Renal cortex interstitium (tissue), 15 donors: ENCODE measurements at places on chromosomes 6 and 20.

DNA sequence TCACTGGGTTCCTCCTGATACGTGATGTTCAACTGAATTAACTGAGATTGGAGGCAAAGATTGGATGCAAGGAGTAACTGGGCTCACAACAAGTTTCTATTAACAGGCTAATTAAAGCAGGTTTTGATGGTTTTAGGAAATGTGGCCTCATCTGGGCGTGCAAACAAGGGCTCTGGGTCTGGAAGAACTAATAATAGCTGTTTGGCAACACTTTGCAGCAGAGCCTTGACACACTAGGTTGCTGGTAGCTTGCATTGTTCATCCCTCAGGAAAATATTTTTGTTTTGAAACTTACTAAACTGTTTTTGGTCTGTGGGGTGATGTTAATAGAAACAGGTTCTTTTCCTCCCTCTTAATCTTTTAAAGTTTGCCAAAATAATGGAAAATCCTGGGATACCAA, 117.2 kb upstream of the CD93 start:
- DNase-seq: no peak

GRCh38 chr6:52087498-52087999, at the start of gene PKHD1:
Gene PKHD1 (minus strand): TSS chr6:52087613. CDS start chr6:52084933, 2,680 bp downstream.
- DNase-seq: peak; percentile 83

GRCh38 chr6:149473080-149474052, 11.4 kb downstream of the ZC3H12D start:
- no peak for DNase-seq

DNA sequence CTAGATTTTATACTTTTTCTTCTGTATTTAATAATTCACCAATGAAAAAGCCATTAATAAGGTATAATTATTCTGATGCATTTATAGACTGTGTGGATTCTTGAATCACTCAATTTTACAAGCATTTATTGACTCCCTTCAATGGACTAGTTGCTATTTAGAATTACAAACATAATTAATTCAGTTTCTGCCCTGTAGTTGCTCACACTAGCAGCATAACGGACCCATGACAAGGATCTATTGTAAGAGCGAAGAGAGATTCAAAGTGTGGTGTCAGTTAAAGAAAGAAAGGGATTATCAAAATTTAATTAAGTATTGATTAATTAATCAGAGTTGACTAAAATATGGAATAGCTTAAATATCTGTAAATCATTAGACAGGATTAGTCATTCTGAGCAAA, 602.6 kb upstream of the PTCHD4 start:
- DNase-seq: no peak

- no peak for DNase-seq
Observed at GRCh38 chr20:3690413-3690812, 8.6 kb upstream of the ADAM33 start.

GRCh38 chr6:1477432-1478090, 88.2 kb downstream of the FOXF2 start:
- no peak for DNase-seq

GRCh38 chr20:10939331-10939941, 265.6 kb upstream of the JAG1 start:
- no peak for DNase-seq

- DNase-seq: no peak
Observed at GRCh38 chr6:135145063-135145800, 35.9 kb upstream of the MYB start.

- no peak for DNase-seq
Observed at GRCh38 chr6:63839485-63839884, 203.9 kb downstream of the PHF3 start.

- no peak for DNase-seq
Observed at GRCh38 chr6:51289041-51289440, 470.4 kb downstream of the TFAP2B start.

DNA sequence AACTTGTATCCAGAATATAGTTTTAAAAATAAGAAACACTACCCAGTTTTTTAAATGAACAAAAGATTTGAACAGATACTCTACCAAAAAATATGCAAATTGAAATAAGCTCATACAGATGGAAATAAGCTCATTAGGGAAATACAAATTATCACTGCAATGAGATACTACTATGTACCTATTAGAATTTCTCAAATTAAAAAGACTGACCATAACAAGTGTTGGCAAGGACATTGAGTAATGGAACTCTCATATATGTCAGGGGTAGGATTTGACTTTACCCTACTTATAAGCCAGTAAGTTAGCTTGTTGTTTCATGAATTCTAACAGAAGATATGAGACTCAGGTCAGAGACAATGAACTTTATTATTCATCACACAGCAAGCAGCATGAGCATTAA, 9.6 kb upstream of the ASIP start:
- no peak for DNase-seq

- no peak for DNase-seq
Observed at GRCh38 chr20:36642136-36642535, 3.9 kb downstream of the SLA2 start.

GRCh38 chr20:8242827-8243724, 111.0 kb downstream of the PLCB1 start:
- DNase-seq: no peak

DNA sequence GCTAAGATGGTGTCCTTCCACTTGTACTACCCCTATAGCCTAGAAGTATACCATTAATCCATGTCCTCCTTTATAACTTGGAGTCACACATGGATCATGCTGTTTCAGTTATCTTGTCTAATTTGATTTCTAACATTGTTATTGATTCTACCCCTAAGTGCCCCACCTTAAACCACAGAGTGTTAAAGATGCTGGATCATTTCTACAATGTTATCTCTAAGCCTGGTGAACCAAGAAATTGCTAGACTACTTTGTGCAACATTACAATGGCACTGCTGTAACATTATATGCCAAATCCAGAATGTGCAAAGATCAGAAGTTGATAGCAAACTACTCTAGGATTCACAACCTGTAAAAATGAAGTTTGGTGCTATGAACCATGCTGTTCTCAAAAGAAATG, 1.7 kb downstream of the CGA start:
- no peak for DNase-seq

GRCh38 chr6:13724182-13724581, 12.5 kb upstream of the RANBP9 start:
- no peak for DNase-seq

DNA sequence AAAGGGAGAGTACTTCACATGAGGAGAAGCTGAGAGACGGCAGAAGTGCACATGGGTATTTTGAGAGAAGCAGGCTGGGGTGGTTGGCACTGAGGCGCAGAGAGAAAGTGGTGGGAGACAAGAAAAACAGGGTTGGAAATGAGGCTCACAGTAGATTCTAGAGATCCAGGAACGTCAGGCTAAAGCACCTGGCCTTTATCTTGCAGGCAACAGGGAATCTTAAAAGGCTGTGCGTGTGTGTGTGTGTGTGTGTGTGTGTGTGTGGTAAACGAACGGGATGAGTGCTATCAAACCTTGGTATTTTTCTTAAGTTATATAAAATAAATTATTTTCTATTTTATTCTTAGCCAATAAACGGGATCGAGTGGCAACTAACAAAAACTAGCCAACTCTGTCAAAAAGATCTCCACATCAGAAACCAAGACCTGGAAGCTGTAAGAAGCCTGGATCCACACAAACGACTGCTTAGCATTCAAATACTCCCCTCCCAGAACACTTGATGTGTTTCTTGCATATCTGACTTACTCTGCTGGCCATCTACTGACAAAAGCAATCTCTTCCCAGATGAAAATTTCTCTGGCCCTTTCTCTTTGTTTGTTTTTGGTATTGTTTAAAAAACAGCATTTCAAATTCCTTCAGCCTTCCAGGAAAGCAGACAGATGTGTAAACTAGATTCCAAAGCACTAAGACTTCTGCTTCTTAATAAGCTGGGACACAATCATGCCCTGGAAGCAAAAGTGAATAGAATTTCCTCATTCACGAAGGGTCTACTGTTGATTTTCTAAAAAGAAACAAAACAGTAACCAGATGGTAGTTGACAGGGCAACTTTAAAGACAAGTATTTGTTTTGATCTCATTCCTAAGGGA, 44.8 kb upstream of the FABP7 start:
- no peak for DNase-seq

GRCh38 chr6:9564021-9564420, 850.9 kb downstream of the TFAP2A start:
- DNase-seq: no peak

GRCh38 chr20:51190783-51191180, 167.9 kb upstream of the KCNG1 start:
- peak; percentile 56 for DNase-seq

GRCh38 chr6:122953766-122954165, 42.3 kb upstream of the CLVS2 start:
- no peak for DNase-seq

DNA sequence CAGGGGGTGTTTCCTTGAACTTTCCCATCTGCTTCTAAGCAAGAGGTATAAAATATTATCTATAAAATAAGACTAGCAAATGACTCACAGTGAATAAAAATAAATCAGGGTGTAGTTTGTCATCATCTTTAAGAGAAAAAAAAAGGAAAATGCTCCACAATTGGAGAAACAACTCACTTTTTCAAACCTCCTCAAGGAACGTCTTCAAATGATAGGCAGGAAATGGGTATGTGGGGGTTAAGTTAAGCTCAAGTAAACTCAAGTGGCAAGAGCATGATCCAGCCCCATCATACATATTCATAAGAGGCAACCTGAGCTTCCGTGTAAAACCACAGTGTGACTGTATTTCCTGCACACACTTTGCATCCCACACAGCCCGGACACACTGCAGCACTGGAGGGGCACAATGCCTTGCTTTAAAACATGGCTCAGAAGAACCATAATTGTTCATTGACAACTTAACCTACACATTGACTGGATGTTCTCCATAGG, 58.5 kb upstream of the CEP85L start:
- no peak for DNase-seq

GRCh38 chr6:36716476-36717093, 19.0 kb downstream of the RAB44 start:
- no peak for DNase-seq

- no peak for DNase-seq
Observed at GRCh38 chr6:168021581-168021980, 24.1 kb downstream of the KIF25 start.

GRCh38 chr6:41224800-41225199, 3.3 kb upstream of the TREML4 start:
- DNase-seq: no peak

DNA sequence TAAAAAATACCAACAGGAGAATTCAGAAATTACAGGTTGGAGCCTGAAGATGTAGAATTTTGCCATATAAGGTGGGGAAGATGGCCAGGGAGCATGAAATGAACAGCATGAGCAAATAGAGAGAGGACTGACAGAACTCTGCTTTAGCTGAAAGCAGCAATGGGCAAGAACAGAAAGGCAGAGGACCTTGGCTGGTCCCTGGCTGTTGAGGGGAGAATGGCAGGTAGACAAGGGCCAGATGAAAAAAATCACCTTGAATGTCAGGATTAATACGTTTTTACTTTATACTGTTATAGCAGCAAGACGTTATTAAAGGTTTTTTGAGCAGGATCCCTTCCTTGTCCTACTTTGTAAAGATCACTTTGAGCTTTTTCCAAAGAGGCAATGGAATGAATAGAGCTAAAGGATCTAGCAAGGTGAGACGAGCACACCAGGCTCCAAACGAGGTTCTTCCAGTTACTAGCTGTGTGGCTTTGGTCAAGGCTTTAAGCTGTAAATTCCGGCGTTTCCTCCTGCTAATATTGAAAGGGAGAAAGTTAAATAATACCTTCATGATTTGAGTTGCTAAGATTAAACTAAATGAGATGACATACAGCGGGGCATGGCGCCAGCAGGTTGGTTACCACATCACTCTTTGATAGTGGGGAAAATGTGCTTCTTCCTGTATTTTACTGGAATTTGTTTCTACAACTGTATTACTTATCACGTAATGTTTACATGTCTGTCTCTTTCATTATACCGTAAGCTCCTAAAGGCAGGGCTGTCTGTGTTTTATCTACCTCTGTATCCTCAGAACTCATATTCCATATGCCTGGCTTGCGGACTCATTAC, 776 bp downstream of the PPIL1 start:
- DNase-seq: no peak

GRCh38 chr6:168778201-168778600, 337.2 kb downstream of the SMOC2 start:
- DNase-seq: no peak

DNA sequence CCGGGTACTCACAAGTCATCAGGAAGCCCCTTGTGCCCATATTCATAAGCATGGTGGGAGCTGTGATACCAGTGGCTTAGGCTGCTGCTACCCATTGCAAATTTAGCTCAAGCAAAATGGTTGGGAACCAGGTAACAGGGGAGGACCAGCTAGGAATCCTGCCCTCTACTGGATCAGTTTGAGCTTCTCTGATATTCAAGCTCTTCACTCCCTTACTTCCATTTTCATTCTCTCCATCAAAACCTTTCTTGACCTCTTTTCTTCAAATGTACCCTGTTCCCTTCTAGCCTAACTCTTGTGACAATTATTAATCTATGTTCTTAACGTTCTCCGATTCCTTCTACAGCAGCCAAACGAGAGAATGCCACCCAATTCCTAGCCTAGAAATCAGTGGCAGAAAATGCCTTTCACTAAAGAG, 9.7 kb downstream of the NOL7 start:
- DNase-seq: no peak

- DNase-seq: no peak
Observed at GRCh38 chr20:41668057-41668749, 50.0 kb upstream of the CHD6 start.

- no peak for DNase-seq
Observed at GRCh38 chr6:134584847-134585516, 267.1 kb upstream of the SGK1 start.

- no peak for DNase-seq
Observed at GRCh38 chr6:70663881-70664466, 3.7 kb upstream of the SMAP1 start.

GRCh38 chr6:61947311-61947947, 338.6 kb downstream of the KHDRBS2 start:
- DNase-seq: no peak

- no peak for DNase-seq
Observed at GRCh38 chr6:20757761-20758160, 223.5 kb downstream of the CDKAL1 start.

- DNase-seq: no peak
Observed at GRCh38 chr6:168106633-168107005, 27.6 kb upstream of the FRMD1 start.

GRCh38 chr6:111831408-111831807, 41.8 kb downstream of the FYN start:
- DNase-seq: no peak

DNA sequence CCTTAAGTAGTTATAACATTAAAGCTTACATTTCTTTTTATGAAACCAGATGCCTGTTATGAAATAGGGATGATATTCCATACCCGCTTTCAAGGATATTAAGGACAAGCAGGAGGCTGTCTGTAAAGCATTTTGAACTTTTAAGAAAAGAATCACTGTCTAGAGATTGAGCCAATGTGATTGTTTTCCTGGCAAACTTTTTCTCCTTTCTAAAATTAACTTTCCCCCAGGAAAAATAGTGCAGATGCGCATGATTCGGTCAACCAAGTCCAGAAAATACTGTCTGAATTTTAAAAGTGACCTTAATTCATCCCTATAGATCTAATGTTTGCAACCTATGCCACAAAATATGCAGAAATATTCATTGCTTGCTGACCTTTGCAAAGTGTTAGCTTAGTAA, 15.1 kb upstream of the DEK start:
- no peak for DNase-seq

GRCh38 chr20:1015181-1015580, 13.1 kb upstream of the RSPO4 start:
- DNase-seq: no peak

GRCh38 chr6:170067923-170068360, 222.9 kb downstream of the DLL1 start:
- DNase-seq: no peak
